Liver (tissue), 10 donors: ENCODE measurements at places on chromosomes 7 and 10.

DNA sequence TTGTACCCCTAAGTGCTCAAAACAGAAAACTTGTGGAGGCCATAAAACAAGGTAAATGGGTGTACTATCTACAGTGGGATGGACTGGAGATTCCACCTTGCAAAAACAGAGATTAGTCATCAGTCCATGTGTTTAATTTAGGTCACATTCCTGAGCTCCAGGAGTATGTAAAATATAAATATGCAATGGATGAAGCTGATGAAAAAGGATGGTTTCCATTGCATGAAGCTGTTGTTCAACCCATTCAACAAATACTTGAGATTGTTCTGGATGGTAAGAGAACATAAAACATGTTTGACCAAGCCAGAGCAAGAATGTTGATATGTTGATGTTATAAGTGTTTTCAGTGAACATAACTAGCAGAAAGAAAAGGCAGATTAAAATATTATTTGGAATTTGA lies 14.6 kb downstream of the ASB15 start:
- no peak for DNase-seq

DNA sequence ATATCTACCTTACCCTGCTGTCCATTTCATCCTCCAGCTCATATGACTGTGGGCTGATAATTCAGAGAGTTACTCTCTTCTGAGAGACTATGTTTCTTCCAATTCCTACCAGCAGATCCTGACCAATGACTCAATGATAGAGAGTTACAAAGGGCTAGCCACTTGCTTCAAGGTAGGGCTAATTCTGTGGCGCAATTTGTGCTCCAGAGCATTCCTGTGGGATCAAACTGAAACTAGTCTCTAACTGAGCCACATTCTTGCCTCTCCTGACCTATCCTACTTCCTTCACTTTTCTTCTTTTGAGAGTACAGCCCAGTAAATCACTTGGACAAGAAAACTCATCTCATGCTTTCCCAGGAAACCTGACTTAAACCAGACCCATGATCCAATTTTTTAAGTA lies 17.9 kb upstream of the ASZ1 start:
- no peak for DNase-seq

GRCh38 chr7:74674166-74674565 lies 16.6 kb downstream of the GTF2I start:
- no peak for DNase-seq

DNA sequence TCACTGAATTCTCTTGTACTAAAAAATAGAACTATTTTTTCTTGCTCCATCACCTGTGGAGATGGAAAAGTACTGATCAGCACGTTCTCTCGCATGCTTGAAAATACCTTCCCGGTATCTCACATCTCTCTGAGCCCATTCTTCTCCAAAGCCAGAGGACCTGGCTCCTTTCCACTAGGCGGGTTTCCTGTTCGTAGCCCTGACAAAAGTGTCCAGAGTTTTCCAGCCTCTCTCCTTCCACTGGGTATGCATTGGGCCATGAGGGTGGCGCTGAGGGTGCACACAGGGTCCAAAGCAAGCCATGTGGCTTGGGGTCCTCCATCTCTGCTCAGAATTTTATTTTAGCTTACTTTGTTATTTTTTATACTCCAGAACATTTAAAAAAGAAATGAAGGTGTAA lies 16.3 kb upstream of the SRGN start:
- no peak for DNase-seq

- no peak for DNase-seq
These were observed 4.1 kb downstream of the KLF6 start for GRCh38 chr10:3780771-3781467.

GRCh38 chr7:111160297-111160696 lies 69.4 kb downstream of the LRRN3 start:
- no peak for DNase-seq

DNA sequence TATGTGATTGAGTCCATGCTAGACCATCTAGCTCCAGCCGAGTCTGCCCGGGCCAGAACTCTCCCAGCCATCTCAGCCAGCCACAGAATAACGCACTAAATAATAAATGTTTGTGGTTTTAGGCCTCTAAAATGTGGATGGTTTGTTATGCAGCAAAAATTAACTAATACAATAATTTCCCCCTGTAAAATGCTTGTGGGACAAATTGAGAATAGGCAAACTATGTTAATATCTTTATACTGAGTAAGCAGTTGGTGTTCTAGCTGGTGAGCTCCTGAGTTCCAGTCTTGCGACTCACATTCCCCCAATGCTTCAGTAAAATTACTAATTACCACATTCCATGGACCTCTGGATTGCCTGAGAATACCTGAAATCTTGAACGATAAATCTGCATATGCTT lies 316.8 kb upstream of the NFE2L3 start:
- DNase-seq, result no peak

DNA sequence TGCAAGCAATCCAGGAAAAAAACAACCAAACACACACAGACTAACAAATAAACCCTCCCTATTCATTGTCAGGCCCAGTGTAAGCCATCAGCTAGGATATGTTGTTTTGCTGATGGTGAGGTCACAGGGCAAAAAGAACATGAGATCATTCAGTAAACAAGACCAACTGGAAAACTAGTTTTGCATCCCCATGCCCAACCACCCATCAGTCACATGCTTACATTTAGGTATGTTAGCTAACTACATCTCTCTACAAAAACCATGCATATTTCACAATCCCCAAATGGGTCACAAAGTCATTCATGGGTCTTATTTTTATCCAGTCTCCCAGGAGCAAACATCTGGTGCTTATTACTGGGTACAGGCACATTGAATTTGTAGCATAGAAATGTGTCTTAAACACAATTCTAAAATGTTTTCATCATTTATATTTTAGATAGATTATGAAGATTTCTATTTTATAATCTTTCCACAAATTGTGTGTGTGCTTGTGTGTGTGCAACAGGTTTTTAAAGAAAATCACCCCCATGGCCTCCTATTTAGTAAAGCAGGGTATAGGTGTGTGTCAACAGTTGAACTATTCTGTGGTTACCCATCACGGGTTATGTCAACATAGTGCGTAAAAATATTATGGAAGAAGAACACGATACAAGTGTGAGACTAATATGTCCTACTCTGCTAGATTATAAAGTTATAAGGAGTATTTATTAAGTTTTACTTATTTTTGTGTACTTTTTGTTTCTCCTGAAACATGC lies 103.8 kb upstream of the AKR1E2 start:
- DNase-seq, result no peak

DNA sequence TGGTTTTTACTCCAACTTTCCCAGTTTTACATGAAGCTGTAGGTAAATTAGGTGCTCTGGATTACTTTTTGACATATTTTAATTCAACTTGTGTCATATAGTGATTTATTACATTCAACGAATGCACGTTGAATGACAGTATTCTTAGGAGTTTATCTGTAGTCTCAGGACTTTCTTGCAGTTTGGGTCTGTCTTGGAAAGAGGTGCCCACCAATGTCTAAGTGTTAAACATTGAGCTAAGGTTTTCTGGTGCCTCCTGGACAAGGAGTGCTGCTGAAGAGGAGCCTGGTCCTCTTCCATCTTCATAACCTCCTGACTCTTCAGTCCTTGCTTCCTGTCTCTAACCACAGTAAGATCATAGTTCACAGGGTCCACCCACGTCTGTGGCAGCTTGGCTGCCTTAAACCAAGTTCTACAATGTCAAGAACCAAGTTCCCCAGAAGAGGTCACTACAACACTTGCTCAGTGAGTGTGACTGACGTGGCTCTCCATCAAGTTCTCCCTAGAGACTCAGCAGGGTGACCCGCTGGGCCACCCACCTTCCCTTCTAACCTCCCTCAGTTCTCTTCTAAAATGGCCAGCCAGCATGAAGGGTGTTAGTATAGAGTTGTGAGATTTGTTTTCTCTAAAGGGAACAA lies 6.1 kb downstream of the NPY start:
- DNase-seq, result no peak

GRCh38 chr7:138979988-138980562 lies 1.1 kb downstream of the KIAA1549 start:
- DNase-seq, result no peak

DNA sequence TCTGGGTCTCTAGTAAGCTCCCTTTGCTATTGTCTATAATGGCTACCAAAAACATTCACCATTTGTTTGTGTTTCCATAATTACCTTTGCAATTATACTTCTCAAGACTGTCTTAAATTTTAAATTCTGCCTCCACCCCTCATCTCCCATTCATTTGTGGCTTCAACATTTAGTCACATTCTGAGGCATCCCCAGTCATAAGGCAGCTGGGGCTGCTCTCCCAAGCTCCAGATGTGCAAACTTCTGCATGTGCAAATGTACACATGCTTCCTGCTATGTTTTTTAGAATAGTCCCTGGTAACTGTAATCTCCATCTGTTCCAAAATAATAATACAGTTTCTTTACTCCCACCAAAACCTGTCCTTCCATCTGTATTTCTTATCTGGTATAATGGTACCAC lies 97.3 kb downstream of the CDK6 start:
- DNase-seq, result no peak

- DNase-seq, result no peak
These were observed 58.0 kb upstream of the EBF3 start for GRCh38 chr10:130022086-130022485.

DNA sequence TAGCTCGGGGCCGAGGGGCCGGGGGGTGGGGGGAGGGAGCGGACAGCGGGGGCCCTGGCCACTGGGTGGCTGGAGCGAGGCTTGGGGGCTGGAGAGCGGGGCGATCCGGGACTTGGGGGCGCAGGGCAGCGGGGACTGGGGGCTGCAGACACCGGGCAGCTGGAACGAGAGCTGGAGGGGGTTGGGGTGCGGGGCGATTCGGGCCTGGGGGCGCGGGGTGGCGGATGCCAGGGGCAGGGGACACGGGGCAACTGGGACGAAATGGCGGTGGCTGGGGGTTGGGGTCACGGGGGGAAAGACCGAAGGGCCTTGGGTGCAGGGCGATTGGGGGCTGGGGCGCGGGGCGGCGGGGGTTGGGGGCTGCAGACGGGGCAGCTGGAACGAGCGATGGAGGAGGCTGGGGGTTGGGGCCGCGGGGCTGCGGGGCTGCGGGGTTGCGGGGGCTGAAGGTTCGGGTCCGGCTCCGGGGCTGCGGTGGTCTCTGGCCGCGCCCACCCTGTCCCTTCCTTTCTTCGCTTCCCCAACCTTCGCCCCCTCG lies 590 bp downstream of the COL26A1 start:
- DNase-seq, result no peak

DNA sequence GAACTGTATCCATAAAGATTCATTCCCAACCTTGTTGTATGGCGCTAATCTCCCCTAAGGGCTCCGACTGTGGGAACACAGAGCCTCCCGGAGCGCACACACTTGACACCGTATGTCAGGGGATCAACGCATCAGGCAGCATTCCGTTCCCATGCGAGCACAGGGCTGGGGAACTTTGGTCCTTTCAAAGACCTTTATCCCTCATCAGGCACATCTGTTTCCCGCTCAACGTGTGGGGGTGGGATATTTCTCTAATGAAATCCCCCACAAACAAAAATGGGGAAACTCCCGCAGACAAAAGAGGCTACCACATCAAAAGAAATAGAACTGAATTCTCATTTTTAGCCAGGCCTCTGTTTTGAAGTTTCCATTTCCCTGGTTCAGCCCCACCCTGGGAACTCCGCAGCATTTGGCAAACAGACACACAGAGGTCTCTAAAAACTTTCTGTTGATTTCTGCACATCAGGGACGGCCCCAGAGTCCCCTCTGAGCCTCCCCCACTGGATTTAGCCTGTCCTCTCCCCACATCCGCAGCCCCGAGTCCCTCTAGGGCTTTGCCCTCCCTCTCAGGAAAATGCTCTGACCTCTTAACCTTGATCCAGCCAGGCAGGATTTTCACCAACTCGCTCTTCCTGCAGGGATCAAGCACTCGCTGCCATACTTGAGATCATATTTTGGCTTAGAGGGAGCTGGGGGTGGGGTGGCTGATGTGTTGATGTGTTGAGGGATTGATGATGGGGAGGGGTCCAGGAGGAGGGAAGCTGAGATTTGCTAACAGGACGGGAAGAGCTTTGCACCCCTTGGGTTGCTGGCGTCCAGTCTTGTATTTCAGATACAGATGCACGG lies 6.6 kb downstream of the CPA5 start:
- DNase-seq, result no peak
